WTC11 (cell line): ENCODE measurements at places on chromosomes 16 and 17.
A peak's percentile ranks its signal among the peaks of the same experiment; 100 is the strongest.

GRCh38 chr16:81539009-81539758 is 94.6 kb downstream of the CMIP start:
- H3K4me1 ChIP-seq = peaks cover 50% of the 10 kb centered on the region
- no peaks in the 10 kb centered on the region for H3K36me3 ChIP-seq
- DNase-seq = no peak

DNA sequence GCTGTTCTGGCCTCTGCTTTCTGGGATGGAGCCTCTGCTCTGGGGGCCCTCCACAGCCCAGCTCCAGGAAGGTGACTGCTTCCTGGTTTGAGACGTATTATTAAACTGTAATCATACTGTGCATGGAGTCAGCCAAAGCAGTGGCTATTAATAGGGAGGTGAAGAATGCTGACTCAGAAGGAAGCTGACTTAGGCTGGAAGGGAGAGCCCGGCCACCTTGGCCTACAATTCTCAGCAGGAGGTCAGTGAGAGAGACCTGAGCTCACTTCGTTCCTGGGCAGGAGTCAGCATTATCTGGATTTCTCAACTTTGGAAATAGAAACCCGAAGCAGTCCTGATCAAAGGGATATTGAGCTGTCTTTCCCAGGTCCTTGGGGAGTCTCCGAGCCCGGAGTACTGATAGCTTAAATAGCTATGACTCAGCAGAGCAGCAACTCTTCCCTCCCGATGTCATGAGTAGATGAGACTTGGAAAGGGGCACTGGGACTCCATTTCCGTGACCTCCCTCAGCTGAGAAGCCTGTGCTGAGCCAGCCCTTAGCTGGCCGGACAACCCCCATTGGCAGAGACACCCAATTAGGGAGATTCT is 91.8 kb downstream of the YPEL2 start:
- H3K4me3 ChIP-seq = no peak overlapping the region
- H3K27ac ChIP-seq = no peak overlapping the region
- no peaks in the 10 kb centered on the region for H3K27me3 ChIP-seq
- H3K36me3 ChIP-seq = no peaks in the 10 kb centered on the region
- DNase-seq = no peak

DNA sequence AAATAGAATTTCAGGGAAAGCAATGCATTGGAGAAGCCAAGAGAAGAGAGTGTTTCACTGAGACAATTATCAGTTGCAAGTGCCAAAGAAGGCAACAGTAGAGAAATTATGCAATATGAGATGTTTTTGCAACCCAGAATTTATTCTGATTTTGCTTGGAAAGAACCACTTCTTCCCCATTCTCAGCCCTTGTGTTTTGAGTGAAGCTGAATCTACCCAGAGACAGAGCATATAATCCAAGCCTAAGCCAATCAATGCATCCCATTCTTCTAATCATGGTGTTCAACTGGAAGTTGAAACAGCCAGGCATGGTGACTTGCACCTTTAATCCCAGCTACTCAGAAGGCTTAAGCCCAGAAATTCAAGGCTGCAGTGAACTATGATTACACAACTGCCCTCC is 6.9 kb upstream of the SCNN1G start:
- no peak for DNase-seq
- H3K4me1 ChIP-seq = peaks cover 3% of the 10 kb centered on the region; the same call in 1 of the 2 replicates
- peaks cover 6% of the 10 kb centered on the region; the same call in 1 of the 2 replicates for H3K27me3 ChIP-seq
- H3K36me3 ChIP-seq = no peaks in the 10 kb centered on the region
- no peak overlapping the region for H3K27ac ChIP-seq

- H3K4me1 ChIP-seq = no peaks in the 10 kb centered on the region
- no peak overlapping the region for H3K4me3 ChIP-seq
- DNase-seq = peak; percentile 49
- H3K27me3 ChIP-seq = no peaks in the 10 kb centered on the region; the same call in 1 of the 2 replicates
Measured at GRCh38 chr16:1093284-1094123, 2.5 kb downstream of the C1QTNF8 start.

DNA sequence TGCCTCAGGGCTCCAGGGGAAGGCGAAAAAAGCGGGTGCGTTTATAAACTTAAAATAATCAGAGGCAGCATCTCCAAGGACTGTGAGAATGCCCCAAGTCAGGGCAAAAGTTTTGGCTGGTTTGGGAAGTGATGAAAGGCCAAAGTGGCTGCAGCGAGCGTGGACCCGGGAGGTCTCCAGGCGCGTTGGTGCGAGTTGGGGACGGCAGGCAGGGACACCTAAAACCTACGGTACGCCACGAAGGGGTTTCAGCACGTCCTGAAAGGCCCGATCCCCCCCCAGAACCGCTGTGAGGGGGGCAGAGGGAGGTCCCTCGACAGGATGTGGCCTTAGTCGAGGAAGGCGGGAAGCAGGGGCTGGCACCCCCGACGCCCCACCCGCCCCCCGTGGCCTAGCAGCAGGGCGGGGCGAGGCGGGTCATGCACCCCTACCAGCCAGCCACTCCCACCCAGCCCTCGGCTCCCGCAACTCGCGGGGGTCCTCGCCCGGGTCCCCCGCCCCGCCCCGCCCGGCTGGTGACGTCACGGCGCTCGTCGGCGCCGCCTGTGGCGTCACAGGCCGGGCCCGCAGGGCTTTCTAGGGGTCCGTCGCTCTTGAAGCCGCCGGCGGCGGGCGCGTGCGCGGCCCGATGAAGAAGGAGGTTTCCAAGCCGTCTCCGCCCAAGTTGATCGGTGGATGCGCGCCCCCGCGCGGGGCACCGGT is at the start of gene MYCBPAP:
MYCBPAP (plus strand) TSS at position 569 of the 702 bp plus-strand sequence. CDS start 236 bp downstream, outside the sequence.
- H3K4me1 ChIP-seq = peaks cover 30% of the 10 kb centered on the region
- H3K4me3 ChIP-seq = peak within 1 kb of the TSS; percentile 89
- peaks cover 6% of the 10 kb centered on the region for H3K27me3 ChIP-seq

GRCh38 chr17:49798738-49799137 is 10.3 kb downstream of the KAT7 start:
- H3K4me1 ChIP-seq = peaks cover 6% of the 10 kb centered on the region
- H3K27me3 ChIP-seq = no peaks in the 10 kb centered on the region
- no peak for DNase-seq
- no peak overlapping the region for H3K4me3 ChIP-seq
- H3K27ac ChIP-seq = no peak overlapping the region

- no peak overlapping the region for H3K27ac ChIP-seq
- no peaks in the 10 kb centered on the region; the same call in 1 of the 2 replicates for H3K27me3 ChIP-seq
- no peak for DNase-seq
- H3K4me1 ChIP-seq = no peaks in the 10 kb centered on the region
Measured at GRCh38 chr16:28027055-28027454, 36.5 kb downstream of the GSG1L start.

- H3K4me3 ChIP-seq = peak overlapping the region; percentile 58
- peaks cover 34% of the 10 kb centered on the region for H3K4me1 ChIP-seq
- peak; percentile 32 for DNase-seq
- no peaks in the 10 kb centered on the region; the same call in 1 of the 2 replicates for H3K27me3 ChIP-seq
- H3K27ac ChIP-seq = peak overlapping the region; percentile 98
- H3K36me3 ChIP-seq = no peaks in the 10 kb centered on the region
Measured at GRCh38 chr16:56547120-56547948, 17.5 kb upstream of the MT4 start.

- peaks cover 31% of the 10 kb centered on the region for H3K4me1 ChIP-seq
- no peaks in the 10 kb centered on the region for H3K27me3 ChIP-seq
- H3K36me3 ChIP-seq = no peaks in the 10 kb centered on the region
- H3K27ac ChIP-seq = no peak overlapping the region
- H3K4me3 ChIP-seq = no peak overlapping the region
Measured at GRCh38 chr17:29709866-29710519, 87.3 kb upstream of the CORO6 start.

DNA sequence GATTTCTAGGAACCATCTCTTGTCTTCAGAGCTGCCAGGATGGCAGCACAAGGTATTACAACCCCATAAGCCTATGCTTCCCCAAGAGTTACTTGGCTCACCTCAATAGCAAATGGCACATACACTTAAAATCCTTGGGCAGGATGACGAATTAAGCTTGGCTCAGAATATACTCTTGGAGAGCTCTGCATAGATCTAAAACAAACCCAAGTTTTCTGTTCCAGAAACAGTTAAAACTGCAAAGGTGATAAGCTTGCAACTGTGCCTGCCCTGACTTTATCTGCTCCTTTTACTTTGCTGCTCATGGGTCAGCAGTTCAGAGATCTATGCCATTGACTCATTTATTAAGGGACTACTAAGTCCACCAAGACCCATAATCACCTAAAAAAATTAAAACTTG is 26.1 kb downstream of the XPO6 start:
- no peak for DNase-seq
- peaks cover 19% of the 10 kb centered on the region for H3K36me3 ChIP-seq
- H3K4me1 ChIP-seq = peaks cover 33% of the 10 kb centered on the region
- no peak overlapping the region for H3K27ac ChIP-seq
- no peak overlapping the region for H3K4me3 ChIP-seq

DNA sequence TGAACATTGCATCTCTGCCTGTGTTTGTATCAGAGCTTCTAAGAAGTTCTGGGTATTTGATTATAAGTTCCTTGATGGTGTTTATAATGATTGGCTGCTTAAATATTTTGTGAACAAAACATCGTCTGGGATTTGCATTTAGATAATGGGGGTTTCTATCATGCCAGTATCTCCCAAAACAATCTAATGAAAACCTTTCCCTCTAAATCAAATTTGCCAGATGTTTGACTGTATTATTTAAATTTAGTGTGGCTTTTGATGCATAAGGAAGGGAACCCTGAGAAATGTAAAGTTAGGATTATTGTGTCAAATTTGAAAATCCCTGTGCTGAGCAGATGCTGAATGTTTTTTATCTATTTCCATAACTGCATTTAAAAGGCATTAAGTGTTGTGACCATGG is 159.9 kb downstream of the HS3ST3A1 start:
- no peak overlapping the region for H3K4me3 ChIP-seq
- H3K27me3 ChIP-seq = no peaks in the 10 kb centered on the region
- no peaks in the 10 kb centered on the region for H3K36me3 ChIP-seq
- no peak for DNase-seq
- H3K27ac ChIP-seq = no peak overlapping the region
